Immature natural killer cell (primary cell): ENCODE measurements at places on chromosomes 4 and X. TPM values are rescaled to one million over a fixed set of nuclear protein-coding genes. Genes with fewer than 3 reads are reported as not detected.

GRCh38 chr4:131091896-131092295, 1995.9 kb downstream of the C4orf33 start:
- DNase-seq, result no peak

DNA sequence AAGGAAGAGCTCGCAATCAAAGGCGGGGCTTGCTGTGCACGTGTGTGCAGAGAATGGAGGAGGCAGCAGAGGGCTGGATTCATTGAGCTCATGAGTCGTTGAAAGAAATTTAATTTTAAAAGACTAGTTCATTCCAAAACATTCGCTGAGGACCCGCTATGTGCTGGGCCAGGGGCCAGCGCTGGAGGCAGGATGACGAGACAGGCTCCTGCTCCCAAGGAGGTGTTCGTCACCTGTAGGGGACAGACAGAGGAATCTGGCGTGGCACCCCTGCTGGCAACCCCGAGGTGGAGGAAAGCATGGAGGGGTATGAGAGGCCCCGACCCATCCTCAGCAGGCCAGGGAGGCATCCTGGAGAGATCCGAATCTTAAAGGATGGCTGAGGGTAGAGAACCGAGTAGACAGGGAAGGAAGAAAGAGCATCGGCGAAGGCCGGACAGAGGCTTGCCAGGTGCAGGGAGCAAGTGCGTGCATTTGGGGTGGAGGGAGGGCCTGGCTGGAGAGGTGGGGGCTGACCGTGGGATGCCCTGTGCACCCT, 96.4 kb downstream of the CPZ start:
- no peak for DNase-seq

The BTC gene
- not detected for polyA plus RNA-seq

The TCEAL7 gene
- polyA plus RNA-seq, result not detected

The NSG1 gene
- polyA plus RNA-seq, result 4.5 TPM

The NXF3 gene
- polyA plus RNA-seq, result not detected

The PNMA5 gene
- polyA plus RNA-seq, result not detected
